ENCODE measurements at places on chromosomes 1 and 21.

- DNase-seq: no peak
These were observed 190.1 kb downstream of the LMO4 start for GRCh38 chr1:87518794-87519193.

DNA sequence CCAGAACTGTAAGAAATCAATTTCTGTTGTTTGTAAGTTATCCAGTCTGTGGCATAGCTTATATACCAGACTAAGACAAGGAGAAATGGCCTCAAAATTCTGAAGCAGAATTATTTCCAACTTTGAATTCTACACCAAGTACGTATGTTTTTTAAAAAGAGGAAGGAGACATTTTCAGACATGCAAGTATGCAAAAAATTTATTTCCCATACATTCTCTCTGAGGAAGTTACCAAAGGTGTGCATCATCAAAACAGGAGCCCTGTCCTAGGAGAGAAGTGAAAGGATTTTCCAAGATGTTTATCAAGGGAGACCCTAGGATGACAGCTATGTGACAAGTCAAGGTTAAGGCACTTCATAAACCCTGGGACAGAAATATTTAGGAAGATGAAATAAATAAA is 49.3 kb upstream of the RABGAP1L start:
- DNase-seq: no peak

DNA sequence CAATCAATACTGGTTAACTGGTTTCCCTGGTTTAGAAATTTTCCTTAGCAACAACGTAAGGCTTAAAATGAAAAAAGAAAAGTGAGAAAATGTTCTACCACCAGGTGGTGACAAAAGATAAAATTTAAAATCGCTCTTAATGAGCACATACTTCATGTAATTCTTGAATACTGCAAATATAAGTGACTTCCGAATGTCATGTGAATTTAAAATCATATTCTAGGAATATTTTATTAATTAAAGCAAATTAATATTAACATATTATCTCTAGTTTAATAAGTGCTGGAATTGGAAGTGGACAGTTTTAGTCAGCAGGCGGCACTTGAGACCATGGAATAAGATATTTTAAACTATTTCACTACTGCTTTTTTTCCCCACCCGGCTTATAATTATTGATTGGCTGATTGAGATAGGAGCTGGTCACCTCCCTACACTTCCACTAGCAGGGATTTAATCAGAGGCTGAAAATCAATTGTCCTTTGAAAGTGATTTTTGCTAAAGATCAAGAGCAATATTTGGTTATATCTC is 5.0 kb upstream of the ADAMTS1 start:
- DNase-seq: no peak

DNA sequence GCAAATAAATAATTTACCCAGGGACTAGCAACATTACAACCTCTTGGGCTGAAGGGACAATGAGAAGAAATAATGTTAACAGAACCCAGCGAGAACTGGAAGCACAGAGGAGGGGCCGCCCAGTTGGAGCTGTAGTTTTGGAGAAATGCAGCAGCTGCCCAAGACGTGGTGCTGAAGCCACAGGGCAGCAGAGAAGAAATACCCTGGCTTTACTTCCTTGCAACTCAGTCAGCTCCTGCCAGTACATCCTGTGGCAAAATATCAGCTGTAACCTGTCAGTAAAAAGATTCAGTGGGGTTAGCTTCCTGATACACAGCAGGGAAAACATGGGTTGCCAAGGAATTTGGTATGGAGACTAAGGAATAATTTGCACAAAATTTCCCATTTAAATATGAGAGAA is 283.6 kb upstream of the USP25 start:
- no peak for DNase-seq

- DNase-seq: no peak
These were observed 201.2 kb downstream of the TGFB2 start for GRCh38 chr1:218546314-218546713.

- no peak for DNase-seq
These were observed 142.0 kb downstream of the MAST2 start for GRCh38 chr1:45945426-45945825.

DNA sequence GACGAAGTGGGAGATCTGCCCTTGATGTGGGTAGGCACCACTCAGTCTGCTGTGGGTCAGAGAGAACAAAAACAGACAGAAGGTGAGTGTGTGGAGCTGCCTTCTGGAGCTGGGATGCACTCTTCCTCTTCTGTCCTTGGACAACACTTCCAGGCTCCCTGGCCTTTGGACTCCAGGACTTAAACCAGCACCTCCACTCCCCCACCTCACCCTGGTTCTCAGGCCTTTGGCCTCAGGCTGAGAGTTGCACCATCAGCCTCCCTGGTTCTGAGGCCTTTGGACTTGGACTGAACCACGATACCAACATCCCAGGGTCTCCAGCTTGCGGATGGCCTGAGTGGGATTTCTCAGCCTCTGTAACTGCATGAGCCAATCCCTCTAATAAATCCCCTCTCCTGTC is 68.1 kb upstream of the STUM start:
- no peak for DNase-seq

GRCh38 chr1:168676861-168677260 is 52.1 kb downstream of the DPT start:
- DNase-seq: no peak

DNA sequence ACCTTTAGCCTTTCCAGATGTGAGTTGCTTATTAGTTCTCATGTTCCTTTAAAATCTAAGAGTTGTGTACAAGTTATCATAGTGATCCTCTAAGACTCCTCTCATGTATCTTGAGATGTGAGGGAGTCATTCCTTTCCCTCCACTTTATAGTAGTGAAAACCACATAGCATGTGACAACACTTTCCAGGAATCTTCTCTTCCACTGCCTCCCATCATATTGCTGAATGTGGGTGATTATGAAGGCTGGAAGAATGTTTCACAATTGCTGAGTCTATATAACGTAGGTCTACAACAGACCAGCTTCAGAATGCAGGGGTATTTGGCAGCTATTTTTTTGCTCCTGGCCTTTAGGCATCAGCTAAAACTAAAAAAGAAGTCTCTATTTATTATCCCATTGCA is 44.7 kb upstream of the LRRC7 start:
- no peak for DNase-seq
